ENCODE measurements at places on chromosomes 1 and 21. TPM values are rescaled to one million over a fixed set of nuclear protein-coding genes. Genes with fewer than 3 reads are reported as not detected.
A peak's percentile ranks its signal among the peaks of the same experiment; 100 is the strongest.

DNA sequence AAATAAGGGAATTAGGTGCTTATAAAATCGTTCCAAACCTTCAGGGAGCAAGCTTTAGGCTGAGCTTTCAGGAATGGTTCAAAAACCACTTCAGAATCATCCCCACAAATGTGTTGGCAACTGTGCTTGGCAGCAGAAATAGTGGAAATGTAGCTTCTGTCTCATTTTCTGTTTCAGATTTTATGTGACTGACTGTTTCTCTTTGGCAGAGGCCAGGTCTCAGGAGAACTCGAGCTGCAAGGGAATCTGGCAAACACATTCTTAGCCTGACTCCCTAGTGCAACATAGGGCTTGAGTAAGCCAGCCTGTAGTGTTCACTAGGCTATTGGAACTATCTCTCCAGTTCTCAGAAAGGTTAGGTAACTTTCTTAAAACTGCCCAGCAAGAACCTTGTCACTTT is 128.6 kb downstream of the PLA2G4A start:
- no peak for DNase-seq

DNA sequence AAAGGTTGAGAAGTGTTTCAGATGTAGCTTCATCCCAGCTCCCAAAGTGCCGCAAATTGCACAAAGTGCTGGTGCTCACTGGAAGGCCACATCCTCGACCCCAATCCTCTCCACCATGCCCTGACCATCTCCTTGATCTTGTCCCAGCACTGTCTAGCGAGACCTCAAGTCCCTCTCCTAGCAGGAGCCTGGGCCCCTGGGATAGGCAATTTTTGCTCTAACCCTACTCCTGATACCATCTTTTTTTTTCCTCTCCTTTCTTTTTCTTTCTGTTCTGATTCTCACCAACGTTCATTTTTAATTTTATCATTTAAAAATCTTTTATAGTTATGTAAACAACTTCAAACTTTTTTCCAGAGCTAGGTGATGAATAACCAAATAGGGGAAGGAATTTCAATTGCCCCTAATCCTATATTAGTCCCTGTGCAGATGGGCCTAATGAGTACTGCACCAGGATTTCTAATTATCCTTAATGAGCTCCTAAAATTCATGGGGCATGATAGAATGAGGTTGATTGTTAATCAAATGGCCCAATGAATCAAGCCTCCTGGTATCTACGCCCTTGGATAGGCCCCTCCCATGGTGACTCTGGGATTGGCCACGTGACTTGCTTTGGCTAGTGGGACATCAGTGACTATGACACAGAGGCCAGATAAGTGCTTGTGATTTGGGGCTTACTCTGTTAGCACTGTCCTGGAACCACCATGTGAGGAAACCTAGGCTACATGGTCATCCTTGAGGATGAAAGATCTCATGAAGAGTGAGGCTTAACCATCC is 41.5 kb upstream of the TENT5B start:
- DNase-seq: no peak

DNA sequence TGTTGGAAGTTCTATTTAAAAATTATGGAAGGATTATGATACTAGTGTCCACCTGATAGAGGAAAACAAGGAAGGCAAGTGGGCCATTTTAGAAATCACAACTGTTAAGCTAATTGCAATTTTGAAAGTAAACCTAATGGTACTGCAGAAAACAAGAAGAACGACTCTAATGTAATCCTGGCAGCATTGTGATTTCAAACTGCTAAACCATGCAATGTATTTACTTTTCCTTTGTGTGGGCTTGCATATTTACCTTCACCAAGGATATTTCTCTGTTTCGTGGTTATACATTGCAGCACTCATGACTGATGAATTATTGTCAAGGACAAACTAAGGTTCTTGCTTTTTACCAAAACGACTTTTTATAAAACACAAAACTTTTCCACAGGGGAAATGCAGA is 88.1 kb downstream of the TM2D1 start:
- DNase-seq: no peak

GRCh38 chr21:41187537-41188025 is 19.6 kb downstream of the BACE2 start:
- DNase-seq: no peak

DNA sequence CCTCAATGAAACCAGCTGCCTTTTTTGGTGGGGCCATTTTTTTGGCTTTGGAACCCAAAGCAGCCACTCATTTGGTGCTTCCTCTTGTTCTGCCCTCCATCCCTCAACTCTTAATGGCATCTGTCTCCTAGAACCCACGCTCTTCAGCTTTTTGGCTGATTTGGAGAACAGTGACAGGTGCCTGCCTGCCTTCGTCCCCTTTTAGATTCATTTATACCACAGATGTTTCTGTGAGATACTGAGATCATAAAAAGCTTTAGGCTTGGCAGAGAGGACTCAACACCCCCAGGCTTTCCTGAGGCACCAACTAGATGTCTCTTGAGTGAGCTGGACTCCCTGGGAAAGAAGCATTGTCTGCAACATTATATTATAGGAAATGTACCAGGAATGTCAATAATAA is 20.4 kb upstream of the YTHDF2 start:
- DNase-seq: no peak

GRCh38 chr1:175802407-175803123 is 59.2 kb upstream of the TNR start:
- no peak for DNase-seq

DNA sequence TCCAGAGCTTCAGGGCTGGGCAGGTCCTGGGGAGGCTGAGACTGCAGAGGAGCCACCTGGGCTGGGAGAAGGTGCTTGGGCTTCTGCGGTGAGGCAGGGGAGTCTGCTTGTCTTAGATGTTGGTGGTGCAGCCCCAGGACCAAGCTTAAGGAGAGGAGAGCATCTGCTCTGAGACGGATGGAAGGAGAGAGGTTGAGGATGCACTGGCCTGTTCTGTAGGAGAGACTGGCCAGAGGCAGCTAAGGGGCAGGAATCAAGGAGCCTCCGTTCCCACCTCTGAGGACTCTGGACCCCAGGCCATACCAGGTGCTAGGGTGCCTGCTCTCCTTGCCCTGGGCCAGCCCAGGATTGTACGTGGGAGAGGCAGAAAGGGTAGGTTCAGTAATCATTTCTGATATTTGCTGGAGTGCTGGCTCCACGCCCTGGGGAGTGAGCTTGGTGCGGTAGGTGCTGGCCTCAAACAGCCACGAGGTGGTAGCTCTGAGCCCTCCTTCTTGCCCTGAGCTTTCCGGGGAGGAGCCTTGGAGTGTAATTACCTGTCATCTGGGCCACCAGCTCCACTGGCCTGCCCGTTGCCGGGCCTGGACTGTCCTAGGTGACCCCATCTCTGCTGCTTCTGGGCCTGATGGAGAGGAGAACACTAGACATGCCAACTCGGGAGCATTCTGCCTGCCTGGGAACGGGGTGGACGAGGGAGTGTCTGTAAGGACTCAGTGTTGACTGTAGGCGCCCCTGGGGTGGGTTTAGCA is 9.3 kb downstream of the MYBPH start:
- no peak for DNase-seq

DNA sequence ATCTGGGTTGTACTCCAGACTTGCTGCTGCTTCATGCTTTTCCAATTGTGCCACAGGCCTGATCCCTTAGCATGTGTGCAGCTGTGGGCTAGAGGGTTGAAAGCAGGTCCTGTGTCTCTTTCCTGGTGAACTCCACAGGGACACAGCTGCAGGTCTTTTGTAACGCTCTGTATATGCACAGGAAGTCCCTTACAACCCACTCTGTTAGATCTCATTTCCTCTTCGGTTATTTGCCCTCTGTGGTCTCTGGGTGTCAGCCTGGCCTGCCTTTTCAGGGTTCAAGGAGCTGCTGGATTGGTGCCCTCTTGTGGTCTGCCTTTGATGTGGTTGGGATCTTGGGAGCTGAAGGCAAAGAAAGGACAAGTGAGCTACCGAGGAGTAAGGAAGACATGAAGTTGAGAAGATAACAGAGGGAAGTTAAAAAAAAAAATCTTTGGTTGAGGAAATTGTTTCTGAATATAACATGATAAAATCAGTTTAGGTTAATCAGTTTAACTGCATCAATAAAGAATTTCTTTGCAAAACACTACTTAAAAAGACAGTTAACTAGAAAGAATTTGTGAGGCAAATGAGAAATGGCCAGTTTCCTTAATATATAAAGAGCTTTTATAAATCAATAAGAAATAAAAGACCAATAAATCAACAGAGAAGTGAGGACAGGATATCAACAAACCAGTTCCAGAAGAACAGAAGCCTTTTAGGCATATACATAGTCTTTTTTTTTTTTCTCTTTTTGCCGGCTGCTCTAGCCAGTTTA is 44.1 kb downstream of the UCK2 start:
- peak; percentile 47 for DNase-seq

GRCh38 chr1:165443539-165444311 is 1.2 kb downstream of the RXRG start:
- DNase-seq: no peak

DNA sequence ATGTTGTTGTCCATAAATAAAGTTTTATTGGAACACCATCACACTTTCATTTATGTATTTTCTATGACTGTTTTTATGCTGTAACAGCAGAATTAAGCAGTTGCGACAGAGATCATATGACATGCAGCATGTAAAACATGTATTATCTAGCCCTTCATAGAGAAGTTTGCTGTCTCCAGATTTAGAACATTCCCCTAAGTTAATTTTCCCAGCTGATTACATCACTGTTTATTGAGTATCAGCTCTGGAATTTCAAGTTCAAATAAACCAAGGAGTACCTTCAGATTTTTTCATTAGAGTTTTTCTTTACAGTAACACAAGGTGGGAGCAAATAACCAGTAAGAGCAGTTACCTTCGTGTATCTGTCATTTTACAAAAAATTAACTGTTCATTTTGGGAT is 792.8 kb downstream of the USP25 start:
- DNase-seq: no peak

DNA sequence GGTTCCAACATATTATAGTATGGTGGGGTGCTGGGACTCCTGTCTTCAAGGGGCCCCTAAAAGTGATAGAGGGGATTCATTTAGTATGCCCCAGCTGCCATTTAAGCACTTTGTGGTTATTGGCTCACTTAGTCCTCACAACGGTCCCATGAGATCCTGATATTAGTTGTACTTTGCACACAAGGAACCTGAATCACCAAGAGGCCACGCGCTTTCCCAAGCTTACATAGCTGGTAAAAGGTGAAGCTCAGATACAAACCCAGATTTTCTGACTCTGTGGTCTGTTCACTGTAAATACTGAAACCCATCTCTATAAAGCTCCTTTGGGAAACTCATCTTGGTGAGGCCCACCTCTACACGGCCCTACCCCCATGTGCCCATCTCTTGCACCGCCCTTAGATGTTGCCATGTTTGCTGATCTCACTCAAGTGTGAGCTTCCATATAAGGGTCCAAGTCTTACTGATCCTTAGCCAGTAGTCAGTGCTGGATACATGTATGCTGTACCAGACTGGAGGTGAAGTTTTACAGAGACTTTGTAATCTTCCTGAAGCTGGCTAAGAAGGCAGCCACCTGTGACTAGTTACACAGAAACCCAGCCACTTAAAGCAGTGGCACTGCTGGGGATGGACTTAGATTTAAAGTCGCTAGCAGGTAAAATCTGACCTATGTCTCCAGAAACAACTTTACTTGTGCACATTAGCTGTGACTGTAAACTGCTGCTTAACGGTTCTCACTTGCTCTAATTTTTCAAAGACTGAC is 124.4 kb upstream of the HOOK1 start:
- no peak for DNase-seq

GRCh38 chr1:3016641-3017439 is 4.4 kb upstream of the ACTRT2 start:
- no peak for DNase-seq

The RBM11 gene
- not detected for total RNA-seq

The SLAMF8 gene
- total RNA-seq: 4.3 TPM

The TRIM67 gene
- 1.2 TPM for total RNA-seq

The EFCAB7 gene
- 12.5 TPM for total RNA-seq

The CD1B gene
- 1.2 TPM for total RNA-seq

Measured in umbilical cord (tissue), 2 donors.